ENCODE measurements at places on chromosomes 16 and 17. TPM values are rescaled to one million over a fixed set of nuclear protein-coding genes. Genes with fewer than 3 reads are reported as not detected.

GRCh38 chr16:2895813-2896212 lies 12.8 kb downstream of the FLYWCH2 start:
- peak; percentile 37 for DNase-seq

Gene CBLN1
- total RNA-seq: not detected

Gene CDH15
- 0.05 TPM for total RNA-seq

DNA sequence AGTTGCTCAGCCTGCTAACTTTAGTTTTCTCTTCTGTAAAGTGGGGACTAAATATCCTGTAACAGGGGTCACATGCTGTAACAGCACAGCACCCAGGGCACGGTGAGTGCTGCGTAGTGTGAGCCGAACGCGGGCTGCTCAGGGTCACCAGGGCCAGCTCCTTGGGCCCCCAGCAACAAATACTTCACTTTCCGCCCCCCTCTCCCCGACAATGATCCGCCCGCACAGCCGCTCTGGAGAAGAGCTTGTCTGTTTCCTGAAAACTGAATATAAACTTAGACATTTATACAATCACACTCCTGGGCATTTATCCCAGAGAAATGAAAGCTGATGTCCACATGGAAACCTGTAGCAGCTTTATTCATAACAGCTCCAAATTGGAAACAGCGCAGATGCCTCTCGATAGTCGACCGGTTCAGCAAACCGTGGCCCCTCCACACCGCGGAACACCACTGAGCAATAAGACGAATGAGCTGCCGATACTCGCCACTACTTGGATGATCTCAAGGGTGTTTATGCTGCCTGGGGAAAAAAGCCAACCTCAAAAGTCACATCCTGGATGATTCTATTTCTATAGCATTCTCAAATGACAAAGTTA lies 267.2 kb downstream of the PARN start:
- DNase-seq: peak; percentile 34

- DNase-seq: no peak
Measured at GRCh38 chr16:9123871-9124270, 32.4 kb downstream of the HAPSTR1 start.

All from SJSA1 (cell line).